GM12865 (cell line): ENCODE measurements at places on chromosomes 6 and 20.

- DNase-seq, result no peak
Measured at GRCh38 chr6:46888578-46888977, 33.2 kb downstream of the ADGRF5 start.

DNA sequence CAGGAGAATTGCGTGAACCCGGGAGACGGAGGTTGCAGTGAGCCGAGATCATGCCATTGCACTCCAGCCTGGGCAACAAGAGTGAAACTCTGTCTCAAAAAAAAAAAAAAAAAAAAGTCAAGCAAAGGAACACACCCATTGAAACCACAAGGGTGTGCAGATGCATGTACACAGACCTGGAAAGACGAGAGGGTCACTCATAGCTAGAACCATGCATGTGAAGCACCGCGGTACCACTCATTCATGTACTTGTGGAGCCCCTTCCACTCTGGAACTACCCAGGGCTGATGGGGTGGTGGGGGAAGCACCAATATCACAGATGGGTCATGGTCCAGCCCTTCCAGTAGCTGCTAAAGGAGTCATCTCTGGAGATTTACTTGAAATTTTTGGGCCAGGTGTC, 7.4 kb upstream of the TJAP1 start:
- peak; percentile 75 for DNase-seq

GRCh38 chr6:90701926-90702325, 115.1 kb upstream of the MAP3K7 start:
- DNase-seq, result no peak

- no peak for DNase-seq
Measured at GRCh38 chr6:31293343-31293742, 21.5 kb upstream of the HLA-C start.

DNA sequence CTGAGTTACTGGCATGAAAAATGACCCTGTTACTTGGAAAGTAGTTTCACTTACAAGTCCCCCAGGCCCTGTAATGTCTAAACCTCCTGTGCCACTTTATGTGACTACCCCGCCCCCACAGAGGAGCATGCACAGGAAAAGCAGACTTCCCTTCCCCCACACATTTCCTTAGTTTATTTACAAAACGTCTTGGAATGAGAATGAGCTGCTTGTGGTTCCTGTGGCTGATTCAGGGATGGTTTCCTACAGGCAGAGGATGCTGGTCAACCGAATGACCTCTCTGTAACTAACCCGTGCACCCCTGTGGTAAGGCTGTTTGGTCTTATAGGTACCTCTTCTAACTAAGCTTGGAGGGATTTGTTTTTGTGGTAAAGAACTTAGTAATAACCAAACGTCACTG, 28.5 kb downstream of the RSPO3 start:
- DNase-seq, result no peak

DNA sequence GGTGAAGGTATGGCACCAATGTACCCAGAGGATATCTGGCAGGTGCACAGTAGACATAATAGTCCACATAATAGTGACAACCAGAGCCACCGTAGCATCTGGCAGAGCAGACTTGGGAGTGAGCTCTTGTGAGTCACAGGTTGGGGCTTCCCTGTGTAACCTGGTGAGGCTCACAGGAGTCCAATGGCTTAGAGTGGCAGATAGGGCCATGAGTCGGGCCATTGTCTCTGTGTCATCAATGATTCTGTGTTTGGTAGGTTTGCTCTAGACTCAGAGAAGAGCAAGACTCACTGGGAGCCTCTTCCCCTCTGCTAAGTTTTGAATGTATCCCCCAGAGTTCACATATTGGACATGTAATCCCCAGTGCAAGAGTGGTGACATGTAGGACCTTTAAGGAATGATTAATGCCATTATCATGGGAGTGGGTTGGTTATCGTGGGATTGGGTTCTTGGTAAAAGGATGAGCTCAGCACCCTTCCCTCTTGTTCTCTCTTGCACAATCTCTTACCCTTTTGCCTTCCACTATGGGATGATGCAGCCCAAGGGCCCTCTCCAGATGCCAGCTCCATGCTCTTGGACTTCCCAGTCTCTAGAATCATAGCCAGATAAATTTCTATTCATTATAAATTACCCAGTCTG, 22.6 kb upstream of the SIRPA start:
- DNase-seq, result no peak

- DNase-seq, result no peak
Measured at GRCh38 chr20:20864351-20865096, 152.1 kb upstream of the RALGAPA2 start.

DNA sequence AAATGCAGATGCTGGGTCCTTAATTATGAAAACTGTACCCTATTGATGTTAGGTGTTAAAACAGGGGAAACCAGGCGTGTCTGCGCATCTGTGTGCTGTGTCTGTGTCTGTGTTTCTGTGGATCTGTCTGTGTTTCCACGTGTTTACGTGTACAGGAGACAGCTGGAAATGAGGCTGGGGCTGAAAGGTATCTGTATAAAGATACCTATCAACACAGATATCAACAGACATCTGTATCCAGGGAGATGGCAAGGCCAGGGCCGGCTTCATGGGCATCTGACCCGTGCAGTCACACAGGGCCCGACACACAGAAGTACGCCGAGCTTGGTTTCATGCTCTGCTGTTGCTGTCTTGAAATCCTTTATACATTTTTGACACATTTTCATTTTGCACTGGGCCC, 48.6 kb downstream of the BMP7 start:
- DNase-seq, result no peak

DNA sequence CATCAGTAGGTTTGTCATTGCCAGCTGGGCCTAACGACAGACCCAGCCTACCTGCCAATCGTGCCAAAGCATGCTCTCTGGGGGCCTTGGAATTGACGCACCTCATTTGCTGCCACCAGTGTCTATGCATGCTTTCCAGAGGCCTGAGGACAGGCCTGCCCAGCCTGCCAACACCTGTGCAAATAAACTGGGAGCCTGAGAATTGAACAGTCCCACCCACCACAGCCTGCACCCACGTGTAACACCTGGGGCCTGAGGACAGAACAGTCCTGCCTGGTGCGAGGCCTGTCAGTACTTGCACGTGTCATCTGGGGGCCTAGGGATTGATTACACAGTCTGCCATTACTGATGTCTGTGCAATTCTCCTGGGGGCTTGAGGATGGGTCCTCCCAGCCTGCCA, 6.2 kb upstream of the RNF217 start:
- DNase-seq, result no peak
